ENCODE measurements at places on chromosomes 7 and 10.

- peak; percentile 8 for DNase-seq
Observed at GRCh38 chr10:78852466-78853240, 216.1 kb upstream of the ZMIZ1 start.

GRCh38 chr7:12207046-12207445, 4.0 kb upstream of the TMEM106B start:
- DNase-seq = no peak

GRCh38 chr10:64733980-64734379, 1212.8 kb downstream of the REEP3 start:
- no peak for DNase-seq

DNA sequence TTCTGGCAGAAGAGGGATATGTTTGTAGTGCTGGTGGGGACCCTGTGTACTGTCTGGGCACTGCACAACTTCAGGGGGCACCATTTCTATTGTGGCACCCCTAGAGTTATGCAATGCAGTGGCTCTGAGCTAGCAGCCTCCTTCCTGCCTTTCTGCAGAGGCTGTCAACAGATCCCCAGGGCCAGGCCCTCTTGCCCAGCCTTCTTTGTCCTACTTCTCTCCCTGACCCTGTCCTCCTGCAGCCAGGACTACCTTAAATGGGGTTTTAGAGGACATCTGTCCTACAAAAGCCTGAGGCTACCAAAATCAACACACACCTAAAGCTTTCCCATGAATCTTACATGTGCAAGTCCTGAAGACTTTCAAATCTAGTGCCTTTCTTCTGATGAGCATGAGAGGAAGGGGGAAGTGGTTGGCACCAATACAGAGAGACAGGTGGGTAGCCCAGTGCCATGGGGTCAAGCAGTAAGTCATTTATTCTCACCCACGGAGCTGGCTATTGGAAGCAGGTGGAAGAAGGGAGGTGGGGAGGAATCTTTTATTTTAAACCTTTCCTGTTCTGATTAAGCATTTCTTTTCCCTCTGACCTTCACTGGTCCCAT, 2.4 kb downstream of the SPOCK2 start:
- DNase-seq = no peak

DNA sequence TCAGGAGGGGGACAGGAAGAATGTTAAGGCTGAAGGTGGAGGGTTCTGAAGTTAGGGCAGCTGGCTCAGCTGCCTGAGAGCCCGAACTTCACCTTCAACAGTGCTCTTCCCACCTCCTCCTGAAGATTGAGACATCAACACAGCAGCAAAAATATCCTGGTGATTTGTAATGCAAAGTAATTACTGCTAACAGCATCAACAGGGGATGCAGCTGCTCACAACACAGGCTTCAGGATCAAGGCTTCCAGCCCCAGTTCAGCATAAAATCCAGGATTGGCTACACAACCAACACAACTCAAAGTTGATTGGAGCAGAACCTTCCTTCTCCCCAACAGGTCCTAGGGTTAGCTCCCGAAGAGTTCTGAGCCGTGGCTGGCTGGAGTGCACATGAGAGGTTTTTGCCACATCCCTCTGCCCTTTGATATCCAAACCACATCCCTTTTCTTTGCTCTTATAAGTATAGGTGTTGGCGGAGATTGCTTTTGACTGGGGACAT, 242.4 kb downstream of the KIAA1217 start:
- DNase-seq = no peak

- DNase-seq = no peak
Observed at GRCh38 chr7:101235522-101235921, 2.1 kb downstream of the CLDN15 start.

- DNase-seq = no peak
Observed at GRCh38 chr7:134820778-134821177, 41.3 kb downstream of the CALD1 start.

DNA sequence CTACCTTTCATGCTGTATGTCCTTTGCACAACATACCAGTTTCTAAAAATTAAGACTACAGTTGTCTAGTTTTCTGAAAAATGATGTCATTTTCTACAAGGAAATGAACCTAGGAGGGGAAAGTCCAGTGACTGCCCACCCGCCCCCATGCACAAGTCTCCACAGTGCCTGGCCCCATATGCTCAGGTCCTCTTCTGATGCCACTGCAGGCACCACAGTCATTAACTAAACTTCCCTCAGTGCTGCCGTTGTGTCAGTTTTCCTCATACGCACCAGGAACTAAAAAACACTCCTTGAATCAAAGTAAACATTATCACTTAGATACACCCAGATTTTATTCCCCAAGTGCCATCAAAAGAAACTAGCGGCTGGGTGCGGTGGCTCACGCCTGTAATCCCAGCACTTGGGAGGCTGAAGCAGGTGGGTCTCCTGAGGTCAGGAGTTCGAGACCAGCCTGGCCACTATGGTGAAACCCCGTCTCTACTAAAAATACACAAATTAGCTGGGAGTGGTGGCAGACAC, 6.9 kb upstream of the TNS3 start:
- DNase-seq = no peak

GRCh38 chr10:5514226-5514850, 10.4 kb upstream of the CALML3 start:
- no peak for DNase-seq

- DNase-seq = no peak
Observed at GRCh38 chr10:34150103-34150502, 665.0 kb downstream of the PARD3 start.

GRCh38 chr10:80465451-80465835, 11.3 kb downstream of the TSPAN14 start:
- no peak for DNase-seq

DNA sequence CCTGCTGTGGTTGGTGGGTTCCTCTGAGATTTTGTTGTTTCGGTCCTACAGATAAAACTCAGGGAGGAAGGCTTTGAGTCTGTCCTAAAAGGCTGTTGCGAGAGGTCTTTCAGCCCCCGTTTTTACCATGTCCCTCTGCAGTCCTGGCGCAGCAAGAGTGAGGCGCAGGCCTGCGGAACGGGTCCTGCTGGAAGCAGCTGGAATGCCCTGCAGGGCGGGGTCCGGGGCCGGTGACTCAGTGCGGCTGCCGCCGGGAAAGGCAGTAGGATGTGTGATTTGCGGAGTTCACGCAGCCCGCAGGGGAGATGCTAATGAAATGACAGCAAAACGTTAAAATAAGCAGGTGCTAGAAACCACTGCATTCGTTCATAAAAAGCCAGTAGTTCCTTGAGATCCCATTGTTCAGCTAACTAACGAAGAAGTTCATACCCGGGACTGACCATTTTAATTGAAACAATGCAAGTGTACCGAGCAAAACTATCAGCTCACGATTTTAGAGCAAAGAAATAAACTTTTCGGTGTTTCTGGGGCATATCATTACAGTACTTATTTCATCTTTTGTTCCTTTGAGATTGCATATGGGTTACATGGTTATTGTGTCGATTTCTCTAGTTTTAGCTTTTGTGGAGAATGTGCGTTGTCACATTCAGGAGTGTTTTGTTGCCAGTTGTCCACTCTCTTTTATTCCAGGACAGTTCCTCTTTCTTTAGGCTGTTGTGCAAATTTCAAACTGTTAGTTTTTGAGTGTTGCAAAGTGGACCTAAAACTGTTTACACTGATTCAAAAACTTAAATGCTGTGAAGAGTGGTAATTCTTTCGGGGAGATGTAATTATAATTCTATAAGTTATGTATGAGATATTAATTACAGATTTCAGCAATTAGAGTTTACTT, 783 bp downstream of the ANLN start:
- peak; percentile 78 for DNase-seq

DNA sequence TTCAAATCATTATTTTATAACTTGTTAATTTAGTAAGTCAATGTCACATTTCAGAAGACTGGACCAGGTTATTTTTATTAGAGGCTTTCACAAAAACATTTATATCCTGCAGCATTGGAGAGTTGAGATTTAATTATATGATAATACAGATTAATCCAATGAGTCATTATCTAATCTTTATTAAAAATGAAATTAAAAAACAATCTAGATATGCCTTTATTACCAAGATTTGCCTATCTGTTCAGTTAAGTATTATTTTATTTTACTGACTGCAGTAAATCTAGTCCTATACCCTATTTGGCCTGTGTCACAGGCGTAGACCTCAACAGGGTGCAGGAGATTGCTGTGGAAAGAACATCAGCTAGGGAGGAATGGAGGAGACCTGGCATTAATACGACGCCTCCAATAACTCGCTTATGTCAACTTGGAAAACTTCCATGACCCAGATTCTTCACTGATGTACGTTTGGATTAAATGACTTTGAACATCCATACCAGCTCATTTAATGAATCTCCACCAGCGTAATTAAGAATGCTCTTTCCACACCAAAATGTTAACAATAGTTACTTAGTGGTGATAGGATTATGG, 18.2 kb downstream of the PAXIP1 start:
- no peak for DNase-seq

GRCh38 chr10:62885684-62886461, 69.7 kb upstream of the EGR2 start:
- DNase-seq = no peak

DNA sequence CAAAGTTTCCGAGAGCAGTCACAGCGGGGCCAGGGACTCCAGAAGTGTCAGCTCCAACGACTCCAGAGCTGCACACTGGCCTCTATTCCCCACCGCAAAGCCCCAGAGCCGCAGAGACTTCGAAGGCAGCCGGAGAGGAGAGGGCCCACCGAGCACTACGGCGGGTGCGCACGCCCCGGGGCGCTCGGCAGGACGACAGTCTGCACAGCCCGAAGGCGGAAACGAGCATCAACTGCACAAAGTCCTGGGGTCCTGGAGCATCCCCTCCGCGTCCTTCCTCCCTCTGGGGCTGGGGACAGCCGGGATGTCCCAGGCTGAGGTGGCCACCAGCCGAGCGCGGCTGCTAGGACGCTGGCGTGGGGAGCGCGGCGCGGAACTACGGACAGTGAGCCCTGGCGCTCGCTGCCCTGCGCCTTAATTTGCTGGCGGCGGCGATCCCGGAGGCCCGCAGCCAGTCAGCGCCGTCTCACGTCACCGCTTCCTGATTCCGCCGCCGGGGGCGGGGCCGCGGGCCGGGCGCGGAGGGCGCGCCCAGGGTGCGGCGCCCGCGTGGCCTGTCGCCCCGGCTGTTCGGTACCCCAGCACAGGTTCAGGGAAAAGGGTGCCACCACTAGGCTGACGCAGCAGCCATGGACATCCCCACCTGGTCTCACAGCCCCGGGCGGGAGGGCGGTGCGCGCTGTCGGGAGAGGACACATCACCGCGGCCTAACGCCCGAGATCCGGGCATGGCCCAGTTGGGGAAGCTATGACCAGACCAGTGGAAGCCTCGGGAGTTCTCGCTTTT, at the start of gene TBX20:
TBX20 (minus strand) TSS at position 391 of the 786 bp plus-strand sequence. CDS start 480 bp downstream, outside the sequence.
- peak; percentile 35 for DNase-seq

- DNase-seq = peak; percentile 72
Observed at GRCh38 chr10:133324198-133324792, 12.4 kb downstream of the CALY start.

Measured in stimulated activated naive CD8-positive, alpha-beta T cell treated with anti-CD3 and anti-CD28 coated beads, Interleukin-15, Interleukin-2, amounts not matched to agents 100 U/mL and 50 U/mL, for 24 hours (primary cell).